ENCODE measurements at places on chromosomes 6 and 20.
A peak's percentile ranks its signal among the peaks of the same experiment; 100 is the strongest.

GRCh38 chr6:44636561-44637248 lies 249.2 kb downstream of the CDC5L start:
- no peak for DNase-seq

DNA sequence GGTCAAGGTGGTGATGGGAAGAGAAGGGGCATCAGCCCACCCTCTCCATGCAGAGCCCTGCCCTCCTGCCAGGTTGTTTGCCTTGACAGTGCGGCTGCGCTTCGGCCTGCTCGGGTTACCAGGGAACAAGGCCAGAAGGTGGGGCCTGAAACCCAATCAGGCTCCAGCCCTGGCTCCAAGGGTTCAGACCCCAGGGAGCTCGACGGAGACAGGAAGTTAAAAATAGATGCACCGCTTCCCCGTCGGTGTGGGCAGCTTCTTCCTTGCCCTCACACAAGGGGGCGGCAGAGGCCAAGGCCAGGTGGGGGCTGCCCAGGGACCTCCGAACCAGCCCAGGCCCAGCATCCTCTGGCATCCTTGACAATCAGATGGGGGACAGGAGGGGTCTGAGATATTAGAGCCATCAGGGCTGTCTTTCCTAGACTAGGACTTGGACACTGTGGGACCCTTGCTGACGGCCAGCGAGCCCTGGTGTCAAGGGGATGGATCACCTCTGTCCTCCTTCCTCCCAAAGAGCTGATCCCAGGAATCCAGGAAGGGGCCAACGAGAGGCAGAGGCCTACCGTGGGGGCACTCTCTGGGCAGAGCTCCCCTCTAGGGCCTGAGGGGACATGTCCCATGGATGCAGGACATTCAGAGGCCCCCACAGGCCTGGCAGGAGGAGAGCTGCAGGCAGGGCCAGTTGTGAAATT lies 65.2 kb downstream of the RIPOR3 start:
- no peak for DNase-seq

DNA sequence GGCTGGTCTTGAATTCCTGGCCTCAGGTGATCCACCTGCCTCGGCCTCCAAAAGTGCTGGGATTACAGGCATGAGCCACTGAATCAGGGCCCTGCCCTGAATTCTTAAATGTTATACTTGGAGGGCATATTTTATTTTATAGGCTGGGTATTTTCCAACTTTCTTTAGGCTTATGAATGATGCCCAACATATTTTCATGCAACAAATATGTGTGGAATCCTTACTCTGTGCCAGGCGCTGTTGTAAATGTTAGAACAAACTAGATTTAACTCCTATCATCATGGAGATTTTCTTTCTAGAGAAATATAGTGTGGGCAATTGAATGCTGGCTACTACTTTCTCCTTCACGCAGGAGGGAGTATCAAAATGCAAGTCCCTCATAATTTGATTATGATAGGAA lies 71.2 kb downstream of the SAMD5 start:
- DNase-seq: no peak

GRCh38 chr6:38774929-38775707 lies 60.0 kb downstream of the DNAH8 start:
- DNase-seq: no peak

DNA sequence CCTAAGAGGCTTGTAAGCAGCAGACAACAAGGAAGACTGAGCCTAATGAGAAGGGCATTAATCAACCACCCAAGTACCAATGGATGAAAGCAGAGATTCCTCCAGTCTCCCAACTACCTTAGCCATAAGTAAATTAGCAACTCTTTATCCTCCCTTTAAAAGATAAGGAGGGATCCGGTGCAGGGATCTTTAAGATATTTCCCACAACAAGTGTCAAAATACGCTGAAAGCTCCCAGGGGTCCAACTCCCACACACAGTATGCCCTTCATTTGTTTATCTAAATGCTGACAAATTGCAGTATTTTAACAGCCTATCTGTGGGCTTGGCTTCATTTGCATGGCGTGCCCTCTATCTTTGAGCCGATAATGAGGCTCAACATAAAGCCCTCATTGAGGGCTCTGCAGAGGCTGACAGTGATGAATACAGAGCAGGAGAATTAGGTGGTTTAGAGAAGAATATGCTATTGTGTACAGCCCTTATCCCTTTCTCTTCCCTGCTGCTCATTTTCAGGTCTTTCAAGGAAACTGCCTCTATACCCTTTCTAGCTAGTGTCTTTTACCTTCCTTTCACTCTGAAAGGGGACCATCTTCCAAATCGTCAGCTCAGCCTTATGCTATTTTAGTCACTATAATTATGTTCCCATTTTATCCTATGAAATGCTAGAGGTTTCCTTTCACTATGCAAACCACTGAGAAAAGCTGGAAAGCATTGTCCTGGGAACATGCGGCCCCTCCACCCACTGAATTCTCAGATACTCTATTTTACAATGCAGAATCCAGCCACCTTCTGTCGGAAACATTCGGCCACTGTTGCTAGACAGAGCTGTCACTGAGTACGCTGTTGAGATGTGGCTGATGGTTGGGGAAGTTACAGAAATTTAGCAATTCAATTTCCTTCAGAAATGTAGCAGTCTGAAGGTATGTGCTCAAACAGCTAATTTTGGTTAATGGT lies 575.2 kb upstream of the JAG1 start:
- DNase-seq: no peak

DNA sequence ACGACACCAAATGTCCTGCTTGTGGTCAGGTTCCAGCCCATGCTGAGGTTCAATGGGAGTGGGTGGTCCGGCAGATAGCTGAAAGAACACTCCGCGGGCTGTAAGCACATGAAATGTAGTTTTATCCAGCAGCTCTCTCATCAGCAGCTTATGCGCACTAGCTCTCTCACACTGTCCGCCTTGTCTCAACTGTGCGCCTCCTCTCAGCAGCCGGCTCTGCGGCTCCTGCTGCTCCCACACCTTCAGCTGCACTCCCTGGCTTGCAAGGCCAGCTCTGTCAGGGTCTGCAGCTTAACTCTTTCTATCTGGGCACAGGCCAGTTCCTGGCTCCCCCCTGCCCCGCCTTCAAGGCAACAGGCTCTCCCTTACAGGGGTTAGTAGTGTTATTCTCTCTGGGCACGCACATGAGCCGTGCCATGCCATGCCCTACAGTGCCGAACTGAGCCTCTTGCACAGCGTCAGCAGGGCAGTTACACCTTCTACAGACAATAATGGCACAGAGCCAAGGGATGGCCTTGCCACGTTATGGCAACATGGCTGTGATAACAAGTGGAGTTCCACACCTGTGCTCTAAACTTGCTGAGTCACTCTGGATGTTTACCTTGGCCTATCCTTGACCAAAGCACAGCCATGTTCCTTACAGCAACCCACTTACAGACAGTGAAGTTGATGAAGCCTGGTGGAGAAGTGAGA lies 84.0 kb upstream of the LRFN2 start:
- no peak for DNase-seq

- DNase-seq: peak; percentile 3
Observed at GRCh38 chr6:113306552-113307145, 550.5 kb upstream of the MARCKS start.

GRCh38 chr6:46969206-46969605 lies 47.5 kb upstream of the ADGRF5 start:
- DNase-seq: no peak

GRCh38 chr6:4316867-4317400 lies 181.6 kb upstream of the ECI2 start:
- no peak for DNase-seq

GRCh38 chr20:58661598-58662473 lies 10.8 kb downstream of the STX16 start:
- DNase-seq: no peak

- DNase-seq: no peak
Observed at GRCh38 chr20:31933698-31934097, 18.1 kb downstream of the PDRG1 start.

GRCh38 chr20:50303573-50304500 lies 113.2 kb downstream of the CEBPB start:
- no peak for DNase-seq

- no peak for DNase-seq
Observed at GRCh38 chr6:73121421-73121993, 103.8 kb downstream of the KHDC1L start.

GRCh38 chr20:37111926-37112455 lies 16.2 kb upstream of the RBL1 start:
- DNase-seq: no peak

- DNase-seq: no peak
Observed at GRCh38 chr20:4375881-4376280, 345.8 kb upstream of the PRND start.

DNA sequence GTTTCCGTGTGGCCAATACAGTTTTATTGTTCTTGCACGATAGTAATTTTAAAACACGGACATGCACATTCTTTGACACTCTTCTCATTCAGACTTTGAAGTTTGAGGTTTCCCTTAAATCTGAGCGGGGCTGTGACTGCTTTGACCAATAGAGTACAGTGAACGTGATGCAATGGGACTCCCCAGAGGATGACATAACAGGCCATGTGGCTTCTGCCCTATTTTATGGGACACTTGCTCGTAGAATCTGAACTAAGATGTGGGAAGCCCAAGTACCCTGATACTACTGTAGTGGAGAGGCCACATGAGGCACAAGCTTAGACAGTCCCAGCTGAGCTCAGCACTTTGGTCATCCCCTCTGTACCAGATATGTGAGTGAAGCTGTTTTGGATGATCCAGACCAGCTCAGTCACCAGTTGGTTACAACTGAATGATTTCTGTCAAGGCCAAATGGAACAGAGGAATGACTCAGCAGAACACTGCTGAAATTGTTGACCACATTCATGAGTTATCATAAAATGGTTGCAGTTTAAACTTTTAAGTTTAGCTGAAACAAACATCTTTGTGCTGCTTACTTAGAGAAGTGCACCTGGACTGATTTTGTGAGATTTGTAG lies 279.4 kb downstream of the RFPL4B start:
- DNase-seq: no peak

DNA sequence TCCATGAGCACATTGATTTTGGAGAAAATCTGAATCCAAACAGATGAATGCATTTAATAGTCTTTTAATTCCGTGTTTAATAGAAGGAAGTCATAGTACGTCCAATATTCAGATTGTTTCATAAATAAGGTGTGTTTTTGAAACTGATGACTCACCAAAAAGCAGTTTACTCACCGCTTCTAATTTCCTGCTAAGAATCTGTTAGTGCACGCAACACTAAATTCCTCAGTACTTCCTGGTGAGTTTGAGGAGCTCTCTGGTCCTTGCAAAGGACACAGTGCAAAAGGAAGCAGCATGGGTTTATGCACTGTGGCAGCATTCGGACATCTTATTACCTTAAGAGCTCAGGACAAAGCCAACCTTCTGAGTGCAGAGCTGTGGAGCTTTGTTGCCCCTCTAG lies 2.3 kb upstream of the ADGRF1 start:
- no peak for DNase-seq

GRCh38 chr20:48246061-48246790 lies 460.9 kb upstream of the SULF2 start:
- DNase-seq: no peak

DNA sequence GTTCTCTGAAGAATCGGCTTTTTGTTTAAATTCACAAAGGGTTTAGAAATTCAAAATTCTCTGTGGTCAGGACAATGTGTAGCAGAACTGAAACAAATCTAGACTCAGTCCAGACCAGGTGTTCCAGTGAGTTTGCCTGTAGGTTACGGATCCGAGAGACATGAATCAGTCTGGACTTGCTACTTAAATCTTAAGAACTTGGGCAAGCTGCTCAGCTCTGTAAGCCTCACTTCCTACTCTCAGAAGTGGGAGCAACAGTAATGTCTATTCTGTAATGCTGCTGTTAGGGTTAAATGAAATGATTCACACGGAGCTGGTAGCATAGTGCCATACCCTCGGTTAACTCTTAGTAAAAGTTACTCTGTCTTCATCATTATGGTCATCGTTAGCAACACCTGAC lies 37.7 kb downstream of the HECA start:
- DNase-seq: no peak

GRCh38 chr6:52293067-52293466 lies 8.5 kb upstream of the MCM3 start:
- DNase-seq: no peak

DNA sequence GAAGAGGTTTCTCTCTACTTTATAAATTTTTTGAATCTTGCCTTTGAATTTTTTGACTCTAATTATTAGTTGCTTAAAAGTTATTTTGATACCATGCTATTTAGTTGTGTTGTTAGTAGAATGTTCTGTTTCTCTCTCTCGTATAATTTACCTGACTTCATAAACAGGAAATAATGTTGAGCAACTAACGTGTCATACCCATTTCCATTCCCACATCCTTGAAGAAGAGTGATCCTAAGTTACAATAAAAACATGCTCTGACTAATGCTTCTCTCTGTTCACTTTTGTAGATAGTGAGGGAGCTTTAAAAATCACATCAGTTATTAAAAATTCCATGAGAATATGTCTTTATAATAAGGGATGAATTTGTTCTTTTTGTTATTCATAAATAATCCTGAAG lies 69.7 kb downstream of the SAMD5 start:
- no peak for DNase-seq

DNA sequence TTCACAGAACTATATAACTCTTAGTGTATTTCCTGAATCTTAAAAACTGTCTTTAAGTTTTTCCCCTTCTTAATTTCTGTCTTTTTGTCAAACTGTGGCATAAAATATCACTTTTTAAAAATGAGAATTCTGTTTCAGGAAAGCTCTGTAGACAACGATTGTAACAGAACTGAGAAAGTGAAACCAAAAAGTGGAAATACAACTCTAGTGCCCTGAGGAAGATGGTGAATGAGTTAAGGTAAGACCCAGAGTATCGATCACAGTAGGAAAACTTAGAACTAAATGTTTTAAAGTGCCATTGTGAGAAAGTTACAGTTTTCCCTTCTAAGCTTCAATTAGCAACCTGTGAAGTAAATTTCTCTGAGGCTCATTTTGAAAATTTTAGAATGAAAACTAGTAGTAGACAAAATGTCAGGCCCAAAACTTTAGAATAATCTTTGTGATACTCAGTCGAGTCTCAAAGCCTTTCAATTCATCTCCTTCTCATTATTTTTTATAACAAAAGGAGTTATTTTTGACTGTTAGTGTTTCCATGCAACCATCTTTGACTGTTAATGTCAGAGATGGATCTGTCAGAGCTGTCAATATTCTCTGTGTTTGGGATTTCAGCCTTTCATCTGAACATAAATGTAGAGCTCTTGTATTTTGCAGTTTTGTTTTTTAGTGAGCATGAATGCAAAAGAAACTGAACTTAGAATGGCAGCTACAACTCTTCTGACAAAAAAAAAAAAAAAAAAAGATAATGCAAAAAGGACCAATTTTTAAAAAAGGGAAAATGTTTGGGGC lies 19.0 kb upstream of the TRDN start:
- no peak for DNase-seq

- DNase-seq: peak; percentile 69
Observed at GRCh38 chr20:62523473-62524203, 47.8 kb upstream of the GATA5 start.

DNA sequence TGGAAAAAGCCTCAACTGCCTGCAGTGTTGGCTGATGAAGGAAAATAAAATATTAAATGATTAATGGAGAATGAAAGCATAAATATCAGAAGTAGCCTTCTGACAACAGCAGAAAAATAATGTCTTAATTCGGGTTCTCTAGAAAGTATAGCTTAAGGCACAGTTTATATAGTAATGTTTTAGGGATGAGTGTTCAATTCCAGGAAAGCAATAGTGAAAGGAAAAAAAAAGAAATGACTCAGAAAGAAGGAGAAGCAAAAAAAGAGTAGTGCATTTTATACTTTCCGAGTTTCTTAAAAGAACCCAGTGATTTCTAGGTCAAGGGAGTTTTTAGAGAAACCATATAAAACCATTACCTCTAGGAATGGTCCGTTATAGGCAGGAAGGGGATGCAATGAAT lies 137.3 kb downstream of the HTR1B start:
- no peak for DNase-seq

GRCh38 chr20:52399352-52399751 lies 207.8 kb upstream of the ZFP64 start:
- DNase-seq: no peak

All from activated T-cell treated with anti-CD3 and anti-CD28 coated beads for 24 hours (primary cell).